G401 (cell line): ENCODE measurements at places on chromosomes 3 and 15.

DNA sequence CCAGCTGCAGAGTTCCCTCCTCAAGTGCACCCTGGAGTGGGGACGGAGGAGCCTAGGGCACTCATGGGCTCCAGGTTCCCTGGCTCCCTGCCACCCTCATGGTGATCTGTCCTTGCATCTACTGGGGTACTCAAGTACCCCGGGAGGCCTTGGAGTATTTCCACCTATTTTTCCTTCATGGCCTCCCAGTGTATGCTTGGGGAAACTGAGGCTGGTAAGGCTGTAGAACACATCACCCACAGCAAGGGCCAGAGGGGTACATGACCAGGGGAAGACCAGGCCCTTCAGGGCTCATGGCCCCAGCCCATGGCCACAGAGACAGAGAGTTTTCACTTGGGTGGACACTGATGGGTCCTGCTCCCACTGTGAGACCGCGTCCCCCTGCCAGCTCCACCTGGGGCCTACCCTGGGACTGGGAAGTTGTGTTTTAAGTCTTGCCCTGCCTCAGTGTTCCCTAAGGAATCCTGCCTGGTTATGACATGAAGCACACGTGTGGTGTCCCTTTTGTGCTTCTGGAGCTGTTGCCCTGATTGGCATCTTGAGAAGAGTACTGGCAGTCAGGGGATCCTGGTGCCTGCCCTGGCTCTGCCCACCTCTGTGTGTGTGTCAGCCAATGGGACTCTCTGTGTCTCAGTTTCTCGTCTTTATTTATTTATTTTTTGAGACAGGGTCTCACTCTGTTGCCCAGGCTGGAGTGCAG, 132.8 kb downstream of the TJP1 start:
- no peak for DNase-seq

- DNase-seq = peak; percentile 92
Observed at GRCh38 chr3:39383045-39383880, at the start of gene SLC25A38. Gene SLC25A38, plus strand, starts transcription at chr3:39383370. Its CDS starts 355 bp downstream, at chr3:39383725.

DNA sequence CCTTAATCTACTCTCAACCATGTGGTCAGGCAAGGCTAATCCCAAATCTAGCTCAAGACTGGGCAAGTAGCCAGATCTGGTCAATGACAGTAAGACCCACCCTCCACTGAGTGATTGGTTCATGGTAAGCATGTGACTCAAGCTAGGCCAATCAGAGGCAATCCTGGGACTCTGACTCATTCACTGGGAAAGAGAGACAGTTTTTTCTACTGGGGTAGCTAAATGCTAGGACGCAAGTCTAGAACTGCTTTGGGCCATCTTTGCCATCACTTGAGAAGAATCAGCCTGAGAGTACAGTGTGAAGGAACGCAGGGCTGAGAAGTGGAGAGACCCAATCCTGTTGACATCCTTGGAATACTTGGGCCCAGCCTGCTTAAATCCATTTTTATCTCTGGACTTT, 9.4 kb upstream of the RAD18 start:
- no peak for DNase-seq

GRCh38 chr3:38655708-38656300, 6.3 kb upstream of the SCN5A start:
- DNase-seq = peak; percentile 36

GRCh38 chr3:149466192-149466591, 8.3 kb upstream of the TM4SF4 start:
- no peak for DNase-seq

DNA sequence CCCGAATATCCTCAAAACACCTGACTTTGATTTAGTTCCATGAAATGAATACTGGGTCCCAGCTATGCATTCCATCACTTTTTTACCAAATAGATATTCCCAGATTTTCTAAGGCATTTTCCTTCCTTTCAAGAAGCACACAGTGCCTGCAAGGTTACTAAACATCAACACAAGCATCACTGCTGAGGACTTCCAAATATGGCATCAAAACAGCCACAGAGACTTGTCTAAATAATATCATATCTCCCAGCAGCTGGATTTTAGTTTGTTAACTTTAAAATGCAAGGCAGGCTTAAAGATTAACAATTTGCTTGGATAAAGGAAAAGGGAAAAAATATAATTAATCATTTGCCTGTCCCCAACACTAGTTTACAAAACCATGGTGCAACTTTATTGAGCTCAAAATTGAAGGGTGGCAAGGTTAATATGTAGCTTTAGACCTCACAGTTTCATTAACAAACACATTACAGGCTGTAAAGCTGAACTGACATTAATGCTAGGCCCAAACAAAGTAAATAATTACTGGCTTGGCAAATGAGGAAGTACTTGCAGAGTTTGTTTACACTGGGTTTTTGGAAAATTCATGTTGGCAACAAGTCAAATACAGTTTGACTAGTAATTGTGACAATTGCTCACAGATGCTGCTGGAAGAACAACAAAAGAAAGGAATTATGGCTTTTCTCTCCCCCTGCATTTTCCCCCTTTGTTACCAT, 401.7 kb upstream of the CDIN1 start:
- no peak for DNase-seq

DNA sequence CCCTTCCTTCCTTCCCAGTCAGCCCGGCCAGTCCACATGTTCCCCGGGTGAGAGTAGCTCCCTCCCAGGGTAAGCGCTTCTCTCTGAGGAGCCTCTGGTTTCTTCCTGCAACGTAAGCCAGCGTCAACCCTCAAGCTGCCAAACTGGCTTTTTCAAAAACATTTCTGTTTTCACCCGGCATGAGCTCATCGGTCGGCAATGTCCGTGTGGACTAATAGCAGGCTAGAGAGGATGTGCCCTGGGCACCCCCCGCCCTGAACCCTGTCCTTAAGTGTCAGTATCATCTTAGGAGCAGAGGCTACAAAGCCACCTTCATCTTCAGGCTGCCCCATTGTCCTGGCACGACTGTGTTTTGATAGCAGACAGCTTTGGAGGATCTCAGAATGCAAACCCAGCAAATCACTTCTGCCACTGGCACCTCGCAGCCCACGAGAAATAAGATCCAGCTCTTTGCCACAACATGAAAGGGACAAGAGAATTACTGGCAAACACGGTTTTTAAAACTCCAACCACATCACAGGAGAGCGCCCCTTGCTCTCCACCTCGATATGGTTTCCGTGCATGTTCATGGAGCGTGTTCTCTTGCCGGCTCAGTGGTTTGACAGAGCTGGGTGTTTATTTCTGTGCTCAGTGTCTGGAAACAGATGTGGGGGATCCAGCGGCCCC, 9.9 kb downstream of the ALDH1A3 start:
- no peak for DNase-seq

- no peak for DNase-seq
Observed at GRCh38 chr3:157271283-157271882, 111.4 kb upstream of the CCNL1 start.

DNA sequence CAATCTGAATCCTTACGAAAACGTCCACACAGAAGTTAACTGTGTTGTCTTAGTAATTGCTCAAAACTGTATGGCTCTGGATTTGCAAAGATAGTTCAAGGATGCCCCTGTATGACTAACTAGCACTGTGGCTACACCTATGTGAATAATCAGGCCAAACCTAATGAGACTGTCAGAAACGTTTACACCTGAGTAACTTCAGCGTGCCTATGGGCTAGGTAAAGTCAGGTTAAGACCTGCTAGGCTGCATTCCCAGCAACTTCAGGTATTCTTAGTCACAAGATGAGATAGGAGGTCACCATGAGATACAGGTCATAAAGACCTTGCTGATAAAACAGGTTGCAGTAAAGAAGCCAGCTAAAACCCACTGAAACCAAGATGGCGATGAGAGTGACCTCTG, 87.8 kb upstream of the PLXND1 start:
- DNase-seq = no peak

- DNase-seq = no peak
Observed at GRCh38 chr3:126533506-126533905, 9.6 kb downstream of the CHST13 start.

DNA sequence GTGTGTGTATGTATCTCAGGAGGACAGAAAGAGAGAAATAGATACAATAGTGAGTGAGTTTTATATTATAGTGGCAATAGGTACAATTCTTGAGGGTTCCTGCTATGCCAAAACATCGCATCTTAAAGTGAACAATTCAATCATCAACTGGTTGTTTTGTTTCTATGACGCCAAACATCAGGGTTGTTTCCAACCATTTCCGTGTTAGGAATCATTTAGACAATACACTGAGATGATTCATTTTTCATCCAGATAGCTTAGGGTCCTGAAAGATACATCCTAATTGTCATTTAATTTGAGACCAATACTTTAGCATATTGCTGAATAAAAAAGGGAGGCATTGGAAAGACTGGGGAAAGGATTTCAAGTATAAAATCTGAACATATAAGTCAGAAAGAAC, 472.2 kb downstream of the MCTP2 start:
- no peak for DNase-seq
